IgD-negative memory B cell (primary cell): ENCODE measurements at places on chromosomes 1 and 21. TPM values are rescaled to one million over a fixed set of nuclear protein-coding genes. Genes with fewer than 3 reads are reported as not detected.

The SASS6 gene
- polyA plus RNA-seq: 3.6 TPM

The SUMO3 gene
- 92.3 TPM for polyA plus RNA-seq

The PIAS3 gene
- polyA plus RNA-seq: 16.9 TPM

The SRSF10 gene
- 116 TPM for polyA plus RNA-seq

The OPRD1 gene
- 0.03 TPM for polyA plus RNA-seq

The S100A6 gene
- polyA plus RNA-seq: 397 TPM

The PSRC1 gene
- not detected for polyA plus RNA-seq

The ACTN2 gene
- not detected for polyA plus RNA-seq

The CLEC20A gene
- polyA plus RNA-seq: 1.8 TPM

The IL10 gene
- 0.56 TPM for polyA plus RNA-seq

The CD1E gene
- not detected for polyA plus RNA-seq

The AMY2A gene
- polyA plus RNA-seq: not detected

The OR2L5 gene
- not detected for polyA plus RNA-seq

The LRRC40 gene
- polyA plus RNA-seq: 6.0 TPM

The ERICH3 gene
- polyA plus RNA-seq: not detected

The PCP4 gene
- polyA plus RNA-seq: not detected

The ACTA1 gene
- not detected for polyA plus RNA-seq

The FAM20B gene
- 5.5 TPM for polyA plus RNA-seq
